Stimulated activated CD4-positive, alpha-beta T cell treated with anti-CD3 and anti-CD28 coated beads, Interleukin-2, amount 100 ng/mL, for 24 hours (primary cell): ENCODE measurements at places on chromosomes 2 and 18.

GRCh38 chr18:52343138-52343537 lies 3.1 kb downstream of the DCC start:
- DNase-seq, result no peak

GRCh38 chr2:218194880-218195279 lies 22.1 kb upstream of the ARPC2 start:
- DNase-seq, result no peak

GRCh38 chr2:126496493-126496892 lies 159.5 kb upstream of the GYPC start:
- DNase-seq, result no peak

GRCh38 chr2:118062048-118062447 lies 26.2 kb upstream of the INSIG2 start:
- DNase-seq, result no peak

- no peak for DNase-seq
Observed at GRCh38 chr2:233349005-233349998, 5.0 kb upstream of the DGKD start.

GRCh38 chr2:110875384-110875725 lies 143.0 kb downstream of the ACOXL start:
- no peak for DNase-seq
